Right cardiac atrium (tissue), 5 donors: ENCODE measurements at places on chromosomes 1 and 21. TPM values are rescaled to one million over a fixed set of nuclear protein-coding genes. Genes with fewer than 3 reads are reported as not detected.

DNA sequence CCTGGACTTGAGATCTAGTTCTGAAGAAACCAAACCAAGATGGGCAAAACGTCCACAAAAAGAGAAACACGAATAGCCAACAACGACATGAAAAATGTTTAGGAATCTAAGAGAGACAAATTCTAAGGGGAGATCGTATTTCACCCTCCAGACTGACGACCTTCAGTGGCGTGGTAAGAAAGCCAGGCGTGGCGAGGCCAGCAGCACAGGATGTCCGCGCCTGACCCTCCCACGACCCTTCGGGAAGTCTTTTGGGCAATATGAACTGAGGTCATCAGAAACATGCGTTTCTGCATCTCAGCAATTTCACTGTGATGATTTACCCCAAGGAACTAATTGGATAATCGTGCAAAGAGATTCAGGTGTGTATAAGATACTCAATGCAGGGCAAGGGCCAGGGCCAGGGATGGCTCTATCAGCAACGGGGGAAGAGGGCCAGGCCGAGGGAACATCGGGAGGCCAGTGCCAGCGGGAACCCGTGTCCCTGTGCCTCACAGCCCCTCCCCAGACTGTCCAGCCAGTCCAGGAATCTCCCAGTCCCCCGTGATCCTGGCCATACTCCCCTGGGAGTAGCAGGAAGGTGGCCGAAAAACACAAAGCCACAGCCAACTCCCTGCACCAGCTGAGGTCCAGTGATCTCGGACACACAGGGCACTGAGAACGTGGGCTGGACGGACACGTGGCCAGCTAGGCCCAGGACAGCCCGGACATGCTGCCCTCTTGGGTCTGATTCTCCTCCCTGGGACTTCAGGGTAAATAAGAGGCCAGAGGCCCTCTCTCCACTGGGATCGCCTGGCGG, 53.6 kb upstream of the ADARB1 start:
- DNase-seq: peak; percentile 48

- no peak for DNase-seq
These were observed 93.4 kb downstream of the TGFBR3 start for GRCh38 chr1:91792489-91793071.

GRCh38 chr21:42469272-42469671, 26.8 kb downstream of the RSPH1 start:
- DNase-seq: no peak

DNA sequence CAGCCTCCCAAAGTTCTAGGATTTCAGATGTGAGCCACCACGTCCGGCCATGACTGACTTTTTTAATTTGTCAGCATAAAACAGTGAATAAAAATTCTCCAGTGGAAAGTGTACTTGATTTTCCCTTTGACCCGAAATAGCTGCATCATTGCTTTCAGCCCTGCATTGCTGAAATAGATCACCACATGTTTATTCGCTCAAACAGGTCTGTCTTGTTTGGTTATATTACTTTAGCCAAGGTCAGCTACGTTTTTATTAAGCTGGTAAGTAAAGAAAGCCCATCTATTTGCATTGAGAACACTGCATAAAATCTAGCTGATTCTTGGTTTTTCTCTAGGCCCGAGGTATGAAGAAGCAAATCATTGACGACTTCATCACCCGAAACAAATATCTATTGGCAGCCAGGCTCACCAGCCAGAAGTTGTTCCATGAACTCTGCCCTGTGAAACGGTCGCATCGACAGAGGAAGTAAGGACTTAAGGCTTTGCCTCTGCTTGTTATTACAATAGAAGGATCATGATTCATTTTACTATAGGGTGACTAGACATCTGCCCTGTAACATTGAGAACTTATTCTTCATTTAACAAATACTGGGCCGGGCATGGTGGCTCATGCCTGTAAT, 25.6 kb downstream of the AGMAT start:
- no peak for DNase-seq

The C1orf226 gene
- 5.7 TPM for total RNA-seq

The CHODL gene
- 1.4 TPM for total RNA-seq
